LHCN-M2 (cell line): ENCODE measurements at places on chromosomes 1 and 21. TPM values are rescaled to one million over a fixed set of nuclear protein-coding genes. Genes with fewer than 3 reads are reported as not detected.

ADORA3 gene
- not detected in 2 replicates for total RNA-seq

DNA sequence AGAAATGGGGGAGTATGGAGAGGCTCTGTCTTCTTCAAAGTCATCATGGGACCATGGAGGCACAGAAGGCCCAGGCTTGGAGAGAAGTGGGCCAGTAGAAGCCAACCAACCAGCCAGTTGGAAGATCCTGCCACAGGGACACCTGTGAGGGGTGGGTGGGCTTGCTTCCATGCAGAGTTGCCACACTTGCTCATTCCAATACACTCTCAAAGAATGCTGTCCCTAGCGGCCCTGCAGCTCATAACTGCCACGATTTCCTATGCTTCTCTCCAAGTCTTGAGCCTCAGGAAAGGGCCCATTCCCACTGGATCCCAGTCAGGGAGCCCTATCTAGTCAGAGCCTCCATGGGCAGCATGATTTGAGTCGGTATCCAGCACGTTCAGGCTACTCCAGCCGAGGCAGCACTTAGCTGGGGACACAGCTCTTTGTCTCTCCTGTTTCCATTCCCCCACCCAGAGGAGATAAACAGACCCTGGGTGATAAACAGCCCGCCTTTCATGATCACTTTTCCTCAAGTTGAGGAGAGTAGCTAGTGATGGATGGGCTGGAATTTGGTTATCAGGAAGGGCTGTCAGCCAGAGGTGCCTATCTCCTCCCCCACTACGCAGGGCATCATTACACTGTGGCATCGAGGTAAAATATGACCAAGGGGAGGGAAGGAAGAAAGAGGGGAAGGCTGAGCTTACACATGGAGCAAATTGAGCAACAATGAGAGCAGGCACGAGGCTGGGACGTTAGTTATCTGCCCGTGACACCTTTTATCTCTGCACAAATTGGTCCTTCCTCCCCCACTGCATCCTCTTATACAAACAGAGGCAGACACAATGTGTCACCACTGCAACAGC is 64.6 kb downstream of the ERI3 start:
- DNase-seq: no peak

GRCh38 chr1:1542766-1543705 is 2.6 kb upstream of the TMEM240 start:
- DNase-seq: no peak

- DNase-seq: no peak
Observed at GRCh38 chr1:237043846-237044636, 2.1 kb downstream of the RYR2 start.

UBIAD1 gene
- total RNA-seq: 15.6 and 17.8 TPM in 2 replicates

AVPR1B gene
- not detected in 2 replicates for total RNA-seq

- no peak for DNase-seq
Observed at GRCh38 chr1:206080026-206080820, 27.2 kb downstream of the RHEX start.

- DNase-seq: peak; percentile 98
Observed at GRCh38 chr1:119587341-119587740, 60.7 kb downstream of the ZNF697 start.

DNA sequence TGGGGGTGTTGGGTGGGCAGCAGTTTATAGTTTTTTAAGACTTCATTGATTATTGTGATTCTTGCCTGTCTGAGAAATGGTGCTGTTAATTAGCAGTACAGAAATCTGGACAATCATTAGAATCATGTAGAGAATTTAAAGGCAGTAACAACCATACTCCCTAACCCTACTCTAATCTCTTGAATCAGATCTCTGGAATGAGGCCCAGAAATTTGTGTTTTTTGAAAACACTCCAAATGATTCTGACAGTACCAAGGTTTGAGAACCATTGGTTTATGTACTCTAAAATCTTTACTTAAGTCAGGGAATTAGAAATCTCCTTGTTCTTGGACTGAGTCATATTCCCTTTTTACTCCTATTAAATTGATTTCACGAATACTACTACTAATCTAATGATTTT is 24.0 kb downstream of the FNBP1L start:
- peak; percentile 76 for DNase-seq

DNA sequence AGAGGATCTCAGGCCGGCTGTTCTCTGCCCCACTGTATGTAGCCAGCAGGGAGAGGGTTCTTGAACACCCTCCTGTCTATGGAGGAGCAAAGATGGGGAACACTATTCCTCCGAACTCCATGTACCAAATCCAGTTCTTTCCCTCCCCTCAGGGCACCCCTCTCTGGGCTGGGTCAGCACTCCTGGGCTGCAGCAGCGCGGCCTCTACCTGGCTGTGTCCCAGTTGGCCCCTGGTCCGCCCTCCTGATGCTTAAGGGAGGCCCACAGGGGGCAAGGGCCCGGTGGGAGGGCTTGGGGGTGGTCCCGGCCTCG is 471 bp upstream of the ADPRS start:
- no peak for DNase-seq

- peak; percentile 46 for DNase-seq
Observed at GRCh38 chr1:39104158-39105060, 78.3 kb downstream of the NDUFS5 start.

DNA sequence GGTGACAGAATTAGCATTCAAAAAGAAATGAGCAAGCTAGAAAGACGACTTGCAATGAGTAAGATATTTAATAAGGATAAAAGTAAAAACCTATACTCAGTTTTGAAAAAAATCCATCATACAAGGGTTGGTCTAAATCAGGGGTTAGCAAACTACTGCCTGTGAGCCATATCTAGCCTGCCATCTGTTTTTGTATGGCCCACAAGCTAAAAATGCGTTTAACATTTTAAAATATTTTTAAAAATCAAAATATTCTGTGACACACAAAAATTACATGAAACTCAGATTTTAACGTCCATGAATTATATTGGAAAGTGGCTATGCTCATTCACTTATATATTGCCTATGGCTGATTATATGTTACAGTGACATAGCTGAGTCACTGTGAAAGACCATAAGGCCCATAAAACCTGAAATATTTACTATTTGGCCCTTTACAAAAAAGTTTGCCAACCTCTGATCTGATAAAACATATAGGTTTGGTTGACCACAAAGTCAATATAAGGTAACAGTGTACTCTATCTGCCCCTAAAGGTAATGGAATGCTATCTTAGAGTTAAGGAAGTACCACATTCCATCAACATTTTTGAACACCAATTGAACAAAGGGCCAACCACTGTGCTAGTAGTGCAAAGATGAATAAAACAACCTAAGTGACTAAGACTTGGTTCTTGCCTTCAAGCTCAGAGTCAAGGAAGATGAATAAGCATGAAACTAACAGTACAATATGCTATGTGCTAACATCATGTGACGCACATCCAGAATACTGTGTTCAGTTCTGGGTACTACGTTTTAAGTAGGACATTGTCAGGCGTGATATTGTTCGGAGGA is 3.2 kb downstream of the IFT25 start:
- no peak for DNase-seq

DNA sequence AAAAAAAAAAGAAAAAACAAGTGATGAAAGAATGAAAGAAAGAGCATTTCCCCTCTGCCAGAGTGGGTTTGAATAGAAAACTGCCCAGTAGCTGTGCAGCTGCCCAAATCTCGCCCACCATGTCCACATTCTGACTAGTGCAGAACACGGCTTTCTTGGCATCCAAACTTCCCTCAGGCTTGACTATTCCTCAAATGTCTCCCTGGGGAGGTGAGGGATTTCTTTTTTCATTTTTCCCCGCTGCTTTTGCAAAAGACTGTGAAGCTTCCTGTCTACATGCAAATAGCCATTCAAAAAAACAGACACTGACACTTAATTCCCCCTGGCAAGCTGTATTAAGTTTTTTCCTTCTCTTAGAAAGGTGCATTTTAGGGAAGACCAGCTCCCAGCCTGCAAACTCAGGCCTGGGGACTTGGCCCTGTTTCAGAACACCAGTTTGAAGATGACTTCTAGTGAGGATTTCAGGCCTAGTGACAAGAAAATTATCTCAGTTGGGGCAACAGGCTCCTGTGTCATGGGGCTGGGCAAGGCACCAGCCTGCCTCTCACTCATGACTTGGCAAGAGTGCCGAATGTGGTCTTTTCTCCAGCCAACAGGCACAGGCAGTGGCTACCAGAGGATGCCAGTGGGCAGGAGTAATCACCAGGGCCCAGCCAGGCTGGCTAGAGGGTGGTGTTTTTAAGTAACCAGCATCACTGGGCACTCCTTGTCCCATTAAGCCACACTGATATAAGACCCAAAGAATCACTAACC is 178.1 kb upstream of the NFIA start:
- DNase-seq: peak; percentile 85

DNA sequence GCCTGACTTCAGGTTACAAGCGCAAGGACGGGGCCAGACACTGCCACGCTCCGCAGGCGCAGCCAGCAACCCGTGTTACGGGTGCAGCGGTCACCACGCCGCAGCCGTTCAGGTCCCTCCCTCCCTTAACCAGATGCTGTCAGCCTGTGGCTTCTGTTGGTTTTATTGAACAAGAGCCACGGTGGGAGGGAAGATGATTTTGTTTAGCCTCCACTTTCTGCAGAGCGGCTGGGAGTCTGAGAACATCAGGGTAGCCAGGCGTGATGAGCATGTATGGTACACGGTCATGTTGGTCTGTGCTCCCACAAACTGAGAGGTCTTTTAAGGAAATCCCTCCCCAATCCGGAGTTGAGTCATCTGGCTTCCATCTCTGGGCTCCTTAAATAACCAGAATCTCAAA is 18.5 kb upstream of the ADARB1 start:
- DNase-seq: no peak

GRCh38 chr1:228011721-228012311 is 5.0 kb downstream of the WNT3A start:
- DNase-seq: no peak

DNA sequence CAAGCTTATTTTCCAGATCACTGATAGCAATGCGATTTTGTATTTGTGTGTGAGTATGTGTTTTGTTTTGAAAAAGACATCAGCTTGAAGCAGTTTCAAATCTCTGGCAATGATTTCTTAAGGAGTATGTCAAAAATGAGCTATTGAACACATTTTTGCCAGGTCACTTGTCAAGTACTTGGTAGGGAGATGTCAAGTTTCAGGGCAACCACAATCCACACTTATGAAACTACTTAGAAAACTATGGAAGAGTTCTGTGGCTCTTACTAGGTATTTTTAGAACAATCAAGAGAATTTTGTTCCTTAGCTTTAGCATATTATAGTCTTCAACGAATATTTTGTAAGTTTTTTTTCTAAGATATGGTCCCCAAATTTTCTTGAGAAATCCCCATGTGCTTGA is 318.8 kb upstream of the ZRANB2 start:
- no peak for DNase-seq

DNA sequence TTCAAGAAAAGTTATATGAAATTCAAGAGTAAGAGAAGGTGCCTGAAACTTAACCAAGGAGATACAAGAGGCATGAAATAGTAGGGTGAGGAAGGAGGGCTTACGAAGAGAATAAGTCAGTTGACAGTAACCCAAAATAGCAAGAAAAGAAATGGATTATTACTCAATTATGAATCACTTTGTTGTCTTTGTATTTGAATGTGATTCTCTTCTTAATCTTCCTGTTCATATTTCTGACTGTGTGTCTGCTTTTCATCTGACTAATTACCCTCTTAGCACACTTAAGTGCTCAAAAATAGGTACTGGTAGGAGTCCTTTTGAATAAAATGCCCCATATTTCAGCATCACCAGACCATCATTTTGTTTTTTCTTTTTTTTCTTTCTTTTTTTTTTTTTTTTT is 39.4 kb downstream of the GLMN start:
- DNase-seq: peak; percentile 58

CSRP1 gene
- 336 and 492 TPM in 2 replicates for total RNA-seq

GRCh38 chr1:173255214-173255813 is 48.2 kb upstream of the TNFSF4 start:
- DNase-seq: peak; percentile 61

- no peak for DNase-seq
Observed at GRCh38 chr1:213956295-213956770, 31.4 kb upstream of the PROX1 start.

- no peak for DNase-seq
Observed at GRCh38 chr1:12552951-12553921, 64.8 kb downstream of the DHRS3 start.

AQP10 gene
- not detected in 2 replicates for total RNA-seq

DNA sequence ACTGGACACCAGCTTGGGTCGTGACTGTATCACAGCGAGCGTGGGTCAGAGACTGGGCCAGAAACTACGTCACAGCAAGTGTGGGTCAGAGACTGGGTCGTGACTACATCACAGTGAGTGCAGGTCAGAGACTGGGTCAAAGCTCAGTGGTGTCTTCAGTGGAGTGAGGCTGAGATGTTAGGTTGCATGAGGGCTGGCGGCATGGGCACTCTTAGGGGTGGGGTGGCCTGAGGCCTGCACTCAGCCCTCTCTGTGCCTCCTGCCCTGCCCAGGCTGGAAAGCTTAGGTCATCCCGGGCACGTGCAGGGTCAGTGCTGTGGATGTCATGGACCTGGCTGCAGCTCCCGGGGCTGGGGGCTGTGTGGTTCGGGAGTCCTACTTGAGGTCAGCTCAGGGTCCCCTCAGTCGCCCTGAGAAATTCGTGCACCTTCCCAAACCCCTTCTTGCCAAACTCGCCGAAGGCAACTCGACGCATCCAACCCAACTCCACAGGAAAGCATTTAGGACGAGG is 19.0 kb downstream of the CFAP74 start:
- no peak for DNase-seq

DNA sequence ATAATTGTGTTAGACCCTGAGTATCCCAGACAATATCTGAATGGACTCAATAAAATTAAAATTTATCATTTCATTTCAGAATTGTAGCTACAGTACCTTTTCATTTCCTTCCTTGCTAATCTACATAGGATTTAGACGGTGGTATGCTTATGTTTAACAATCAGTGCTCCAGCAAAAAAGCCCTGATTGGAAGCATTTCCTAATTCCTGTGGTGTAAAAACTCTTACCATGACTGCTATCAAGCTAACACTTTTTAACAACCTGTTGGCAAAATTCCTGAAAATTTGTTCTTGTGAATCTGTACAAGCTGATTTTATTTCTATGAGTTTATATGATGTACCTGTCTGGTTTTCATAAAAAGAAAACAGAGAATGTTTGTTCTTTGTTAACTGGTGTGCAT is 5.2 kb upstream of the FNBP1L start:
- DNase-seq: no peak

- DNase-seq: peak; percentile 93
Observed at GRCh38 chr1:171817511-171818265, 23.6 kb upstream of the DNM3 start.

GRCh38 chr21:32372755-32373154 is 20.1 kb downstream of the URB1 start:
- DNase-seq: no peak

DNA sequence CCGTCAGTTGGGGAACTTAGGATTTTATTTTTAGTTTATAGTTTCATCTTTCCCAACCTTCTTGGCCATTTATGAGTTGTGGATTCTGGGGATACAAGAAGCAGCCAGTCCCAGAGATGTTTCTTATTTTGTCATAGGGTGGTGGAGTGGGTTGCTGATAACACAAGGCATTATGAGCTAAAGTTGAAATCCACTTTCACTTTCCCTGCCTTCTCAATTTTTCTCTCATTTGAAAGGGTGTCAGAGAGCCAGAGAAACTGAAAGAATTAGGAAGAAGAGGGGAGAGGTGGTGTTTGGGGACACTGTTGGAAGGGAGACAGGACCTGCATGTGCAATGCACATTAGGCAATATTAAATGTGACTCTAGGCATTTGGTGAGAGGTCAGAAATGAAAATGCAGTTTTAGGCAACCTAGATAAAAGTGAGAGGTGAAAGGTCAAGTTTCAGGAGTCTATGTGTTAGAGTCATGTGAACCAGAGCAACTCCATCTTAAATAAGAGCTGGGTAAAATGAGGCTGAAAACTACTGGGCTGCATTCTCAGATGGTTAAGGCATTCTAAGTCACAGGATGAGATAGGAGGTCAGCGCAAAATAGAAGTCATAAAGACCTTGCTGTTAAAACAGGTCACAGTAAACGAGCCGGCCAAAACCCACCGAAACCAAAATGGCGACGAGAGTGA is 71.1 kb upstream of the F3 start:
- no peak for DNase-seq
